Amniotic epithelial cell (primary cell): ENCODE measurements at places on chromosomes 1 and 21.

- DNase-seq: peak; percentile 98
Measured at GRCh38 chr1:208135354-208135753, 108.8 kb downstream of the PLXNA2 start.

DNA sequence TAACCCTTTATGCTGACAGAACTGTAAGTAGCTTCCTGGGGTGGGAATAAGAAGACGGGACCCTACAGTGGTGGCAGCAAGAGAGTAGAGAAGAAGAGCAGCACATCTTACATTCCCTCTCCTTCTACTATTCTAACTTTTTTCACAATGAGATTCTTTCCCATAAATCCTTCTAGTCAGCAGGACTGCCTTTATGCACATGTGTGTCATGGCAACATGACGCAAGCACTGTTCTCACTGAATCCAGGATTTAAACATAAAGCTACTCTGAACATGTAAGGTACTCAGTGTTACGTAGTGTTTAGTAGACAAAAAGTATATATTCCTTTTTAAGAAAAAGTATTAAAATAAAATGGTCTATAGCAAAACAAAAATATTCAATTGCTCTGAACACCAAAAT, 309.7 kb upstream of the LYPLAL1 start:
- peak; percentile 78 for DNase-seq

DNA sequence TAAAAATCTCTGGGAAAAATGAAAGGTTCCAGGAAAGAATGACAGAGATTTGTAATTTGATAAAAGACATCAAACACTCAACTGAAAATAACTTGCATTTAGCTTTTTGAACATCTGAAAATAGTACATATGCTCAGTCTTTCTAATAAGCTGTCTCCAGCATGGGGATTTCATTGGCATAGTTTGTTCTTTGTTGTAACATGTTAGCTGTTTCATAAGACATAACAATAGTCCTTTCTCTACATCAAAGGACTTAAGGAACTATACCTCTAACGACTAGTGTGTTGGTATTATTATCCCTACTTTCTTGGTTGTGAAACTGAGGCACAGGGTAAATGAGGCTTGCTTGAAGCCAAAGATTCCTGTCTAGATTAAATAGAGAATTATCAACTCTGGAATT, 22.0 kb downstream of the EIF2B3 start:
- DNase-seq: no peak

DNA sequence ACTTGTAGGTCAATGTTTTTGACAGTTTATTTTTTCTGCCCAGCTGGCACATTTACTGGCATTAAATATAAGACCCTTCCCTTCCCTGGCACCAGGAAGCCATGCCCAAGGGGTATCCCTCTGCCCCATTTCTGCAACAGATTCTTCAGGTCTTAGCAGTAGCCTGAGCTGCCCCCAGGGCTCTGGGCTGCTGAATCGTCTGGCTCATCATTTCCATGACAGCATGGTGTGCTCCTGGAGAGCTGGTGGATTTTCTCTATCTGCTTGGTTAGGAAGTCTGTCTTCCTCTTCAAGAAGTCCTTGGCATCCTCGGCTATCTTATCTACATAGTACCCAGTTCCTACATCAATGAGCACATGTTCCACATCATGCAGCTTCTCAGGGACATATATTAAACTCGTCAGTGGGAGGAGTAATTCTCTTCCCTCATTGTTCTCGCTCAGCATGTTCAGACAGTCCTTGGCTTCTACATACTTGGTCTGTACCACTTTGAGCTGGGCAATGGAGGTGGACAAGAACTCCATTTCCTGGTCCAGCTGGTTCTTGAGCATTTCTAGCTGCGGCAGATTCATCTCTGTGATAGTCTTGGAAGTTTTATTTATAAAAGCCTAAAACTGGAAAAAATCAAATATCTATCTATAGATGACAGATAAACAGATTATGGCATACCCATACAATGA, 23.5 kb downstream of the MIA3 start:
- no peak for DNase-seq

GRCh38 chr1:6041432-6042062, 4.1 kb upstream of the KCNAB2 start:
- no peak for DNase-seq

DNA sequence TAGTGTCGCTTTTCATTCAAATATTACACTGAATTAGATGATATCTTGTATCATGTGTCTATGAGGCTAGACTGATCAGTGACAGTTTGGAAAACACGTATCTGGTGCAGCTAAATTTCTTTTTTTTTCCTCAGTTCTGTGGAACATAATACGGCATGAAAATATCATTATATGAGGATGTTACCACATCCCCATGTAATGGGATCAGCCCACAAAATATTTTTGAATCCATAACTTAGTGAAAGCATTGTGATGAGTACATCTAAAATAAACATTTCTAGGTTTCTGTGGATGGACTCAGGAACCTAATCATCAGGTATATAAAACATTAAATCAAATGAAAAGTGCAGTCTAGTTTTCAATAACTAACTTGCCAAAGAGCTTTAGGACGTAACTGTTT, 356.3 kb downstream of the USP25 start:
- DNase-seq: no peak

DNA sequence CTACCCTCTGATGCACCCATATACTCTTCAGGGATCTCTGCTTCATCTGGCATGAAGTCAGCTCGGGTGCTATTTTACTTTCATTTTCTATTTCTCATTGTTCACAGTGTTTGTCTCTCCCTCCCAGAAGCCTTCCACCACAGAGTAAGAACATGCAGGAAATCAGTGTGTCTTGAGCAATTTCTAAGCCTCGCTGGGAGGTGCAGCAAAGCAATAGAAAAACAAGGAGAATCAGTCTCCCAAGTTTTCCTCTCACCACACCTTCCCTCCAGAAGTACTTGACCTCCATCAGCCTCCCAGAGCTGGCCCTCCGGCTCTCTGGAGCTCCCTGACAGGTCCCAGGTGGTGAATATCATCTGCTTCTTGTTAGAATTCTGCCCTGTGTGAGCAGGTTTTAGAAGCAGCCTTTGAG, 594.7 kb upstream of the CAMK1G start:
- DNase-seq: peak; percentile 73

DNA sequence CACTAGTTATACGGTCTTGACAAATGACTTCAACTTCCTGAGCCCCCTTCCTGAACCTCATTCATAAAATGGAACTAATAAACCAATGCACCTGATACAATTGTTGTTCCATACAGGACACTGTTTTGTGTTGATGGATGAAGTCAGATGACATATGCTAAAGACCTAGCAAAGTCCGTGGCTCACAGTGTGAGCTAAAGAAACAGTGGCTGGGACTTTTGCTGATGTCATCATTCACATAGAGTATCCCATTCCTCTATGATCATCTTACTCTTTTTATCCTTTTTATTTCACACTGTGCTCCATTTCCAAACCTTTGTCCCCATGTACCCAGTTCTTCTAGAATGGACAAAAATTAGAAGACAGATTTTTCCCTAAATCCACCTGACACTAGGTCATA, 83.7 kb upstream of the KAZN start:
- DNase-seq: no peak

- no peak for DNase-seq
Measured at GRCh38 chr1:34695580-34695979, 59.3 kb upstream of the GJB5 start.

DNA sequence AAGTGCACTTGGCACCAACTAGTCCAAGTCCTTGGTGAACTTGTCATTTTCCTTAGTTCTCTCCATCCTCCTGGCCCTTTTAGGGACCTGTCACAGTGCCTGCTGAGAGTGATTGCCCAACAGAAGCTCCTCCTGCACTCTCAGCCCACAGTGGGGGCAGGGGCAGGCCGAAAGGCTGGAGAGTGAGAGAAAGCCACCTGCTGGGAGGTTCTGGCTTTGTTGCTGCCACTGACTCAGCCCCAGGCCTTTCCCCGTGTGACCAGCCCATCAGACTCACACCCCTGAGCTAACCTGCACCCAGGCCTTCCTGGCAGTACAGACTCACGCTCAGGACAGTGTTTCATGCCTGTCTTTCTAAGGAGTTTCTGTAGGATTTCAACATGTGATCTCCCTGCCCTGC, 17.1 kb upstream of the PROK1 start:
- peak; percentile 93 for DNase-seq

DNA sequence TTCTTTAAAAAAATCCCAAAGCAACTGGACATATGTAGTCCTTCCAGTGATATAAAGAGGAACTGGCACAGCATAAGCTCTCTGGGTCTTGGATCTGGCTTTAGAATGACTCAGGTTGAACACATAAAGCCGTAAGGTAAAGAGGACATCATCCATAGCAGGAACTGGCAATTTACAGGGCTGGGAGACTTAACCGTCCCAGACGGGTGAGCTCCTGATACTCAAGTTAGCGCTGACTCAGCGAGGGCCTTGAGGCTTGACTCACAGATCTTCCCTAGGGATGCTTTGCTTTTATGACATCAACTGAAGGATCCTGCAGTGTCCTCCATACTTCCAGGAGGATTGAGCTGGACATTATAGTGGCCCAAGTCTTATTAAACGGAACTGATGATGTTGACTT, 154.1 kb downstream of the CLIC6 start:
- peak; percentile 88 for DNase-seq

DNA sequence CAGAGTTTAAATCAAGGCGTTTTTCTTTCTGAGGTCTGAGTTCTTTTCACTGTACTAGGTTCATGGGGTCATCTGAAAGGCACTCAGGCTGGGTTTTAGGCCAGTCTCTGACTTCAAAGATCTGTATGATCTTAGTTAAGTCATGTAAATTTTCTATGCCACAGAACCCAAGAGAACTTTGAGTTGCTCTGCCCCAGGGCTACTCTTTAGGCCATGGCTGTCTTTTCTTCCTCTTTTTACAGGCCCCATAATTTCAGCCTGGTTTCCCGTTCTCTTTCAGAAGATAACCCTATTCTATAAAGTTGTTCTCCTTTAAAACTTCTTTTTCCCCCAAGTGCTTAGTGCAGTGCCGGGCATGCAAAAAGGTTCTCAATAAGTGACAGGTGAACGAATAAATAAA, 26.1 kb downstream of the METTL13 start:
- DNase-seq: no peak

DNA sequence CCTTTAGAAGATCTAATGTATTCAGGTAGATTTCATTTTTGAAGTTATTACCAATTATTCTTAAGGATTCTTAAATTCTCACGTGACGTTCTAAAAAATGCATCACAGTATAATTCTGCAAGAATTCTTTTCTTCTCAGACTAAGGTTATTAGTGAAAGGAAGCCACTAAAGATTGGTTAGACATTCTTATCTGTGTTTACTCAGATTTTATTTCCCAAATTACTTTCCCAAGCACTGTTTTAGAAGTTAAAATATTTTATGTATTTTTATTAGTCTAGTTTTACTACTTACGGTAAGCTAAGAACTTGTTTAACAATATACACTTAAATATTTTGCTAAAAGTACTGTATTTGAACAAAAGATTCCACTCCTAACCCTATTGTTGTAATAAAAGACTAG, 28.4 kb downstream of the AGO3 start:
- no peak for DNase-seq

GRCh38 chr1:181733486-181733885, 250.2 kb downstream of the CACNA1E start:
- DNase-seq: no peak

DNA sequence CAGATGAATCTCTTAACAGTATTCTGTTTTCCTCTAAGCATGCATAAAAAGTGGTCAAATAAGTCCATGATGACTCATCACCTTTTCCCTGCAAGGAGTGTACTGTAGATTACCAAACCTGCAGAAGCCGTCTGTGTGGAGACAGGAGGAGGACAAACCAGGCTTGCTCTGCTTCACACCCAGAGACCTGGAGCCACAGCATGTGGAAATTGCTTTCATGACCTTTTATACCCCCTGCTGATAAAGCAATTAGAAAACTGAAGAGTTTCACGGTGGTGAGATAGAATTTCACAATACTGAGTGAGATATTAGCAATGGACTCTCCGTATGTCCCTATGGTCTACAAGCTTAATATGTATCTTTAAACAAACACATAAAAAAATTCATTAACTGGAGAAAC, 9.4 kb downstream of the CORT start:
- DNase-seq: peak; percentile 96

DNA sequence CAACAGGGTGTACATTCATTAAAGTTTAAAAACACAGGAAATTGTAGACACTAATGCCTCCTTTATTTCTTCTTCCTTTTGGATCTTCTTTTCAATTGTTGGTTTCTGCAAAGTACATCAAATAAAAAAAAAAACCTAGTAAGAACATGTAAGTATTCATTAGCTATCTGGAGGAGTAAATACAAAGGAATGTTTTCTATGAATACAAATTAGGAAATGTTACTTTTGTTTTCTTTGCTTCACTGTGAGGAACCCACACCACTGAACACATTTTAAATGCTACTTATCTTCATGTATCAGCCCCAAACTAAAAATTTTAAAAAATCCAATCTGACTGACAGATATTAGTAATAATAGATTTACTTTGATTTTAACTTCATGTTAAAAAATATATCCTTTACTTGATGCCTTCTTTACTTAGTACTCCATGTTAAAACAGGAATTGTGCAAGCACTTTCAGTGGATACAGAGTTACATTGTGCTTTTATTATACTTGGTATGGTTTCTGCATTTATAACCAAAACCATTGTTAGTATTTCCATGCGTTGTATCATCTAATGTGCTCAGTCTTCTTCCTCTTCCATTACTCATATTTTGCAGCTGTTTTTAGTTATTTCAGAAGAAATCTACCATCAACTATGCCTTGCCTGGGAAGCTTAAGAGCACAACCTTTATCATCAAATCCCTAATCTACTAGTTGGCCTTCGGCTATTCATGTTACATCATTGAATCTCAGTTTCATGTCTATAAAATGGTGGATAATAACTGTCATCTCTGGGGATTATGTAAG, 236.9 kb upstream of the DPYD start:
- DNase-seq: no peak

- DNase-seq: no peak
Measured at GRCh38 chr1:220336391-220337031, 64.3 kb upstream of the RAB3GAP2 start.

GRCh38 chr1:212928323-212929291, 21.7 kb upstream of the VASH2 start:
- DNase-seq: no peak

GRCh38 chr1:22729912-22730311, 19.3 kb downstream of the EPHB2 start:
- DNase-seq: no peak

- no peak for DNase-seq
Measured at GRCh38 chr1:59900640-59901039, 25.9 kb downstream of the CYP2J2 start.

- DNase-seq: no peak
Measured at GRCh38 chr1:95604771-95605170, 370.8 kb downstream of the RWDD3 start.

- no peak for DNase-seq
Measured at GRCh38 chr1:110038271-110038670, 3.8 kb downstream of the STRIP1 start.

DNA sequence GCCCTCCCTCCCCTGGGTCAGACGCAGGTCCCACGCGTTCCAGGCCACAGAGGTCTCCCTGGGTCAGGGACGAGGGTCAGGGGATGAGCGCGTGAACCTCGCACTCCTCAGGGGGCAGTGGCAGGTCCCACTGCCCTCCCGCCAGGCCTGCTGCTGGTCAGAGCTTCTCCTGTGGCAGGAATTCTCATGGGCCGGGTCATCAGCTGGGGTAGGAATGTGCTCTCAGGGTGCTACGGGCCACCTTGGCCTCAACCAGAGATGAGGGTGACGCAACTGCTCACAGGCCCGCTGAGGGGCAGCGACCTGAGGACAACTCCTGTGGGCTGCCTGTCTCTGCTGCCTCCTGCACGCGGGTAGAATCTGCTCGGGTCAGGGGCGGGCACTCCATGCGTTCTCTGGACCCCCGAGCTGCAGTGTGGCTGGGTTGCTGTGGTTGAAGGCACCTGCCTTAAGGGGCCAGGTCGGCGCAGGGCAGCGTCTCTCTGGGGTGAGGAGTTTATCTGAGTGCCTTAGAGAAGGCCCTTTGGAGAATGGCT, 128.8 kb downstream of the PRDM16 start:
- no peak for DNase-seq
